ENCODE measurements at places on chromosomes 3 and 15. TPM values are rescaled to one million over a fixed set of nuclear protein-coding genes. Genes with fewer than 3 reads are reported as not detected.

MYEF2 gene
- total RNA-seq = 112 TPM

STARD5 gene
- total RNA-seq = 2.1 TPM

DNA sequence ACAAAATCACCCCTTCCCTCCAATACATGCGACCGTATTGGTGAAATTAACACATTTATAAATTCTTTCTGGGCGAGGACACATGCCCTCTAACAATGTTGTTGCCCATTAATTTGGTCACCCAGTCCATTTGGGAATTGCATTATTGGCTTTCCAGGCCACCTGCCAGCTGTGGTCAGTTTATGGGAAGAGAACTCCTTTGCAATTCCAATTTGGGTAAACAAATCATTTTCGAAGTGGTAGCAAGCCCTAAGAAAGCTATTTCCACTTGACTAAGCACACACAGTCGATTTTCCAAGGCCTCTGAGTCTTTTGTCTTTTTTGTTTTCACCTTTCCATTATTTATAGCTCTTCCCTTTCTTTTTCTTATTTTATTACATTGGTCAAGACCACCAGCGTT is 362.3 kb upstream of the RGMA start:
- no peak for DNase-seq

DNA sequence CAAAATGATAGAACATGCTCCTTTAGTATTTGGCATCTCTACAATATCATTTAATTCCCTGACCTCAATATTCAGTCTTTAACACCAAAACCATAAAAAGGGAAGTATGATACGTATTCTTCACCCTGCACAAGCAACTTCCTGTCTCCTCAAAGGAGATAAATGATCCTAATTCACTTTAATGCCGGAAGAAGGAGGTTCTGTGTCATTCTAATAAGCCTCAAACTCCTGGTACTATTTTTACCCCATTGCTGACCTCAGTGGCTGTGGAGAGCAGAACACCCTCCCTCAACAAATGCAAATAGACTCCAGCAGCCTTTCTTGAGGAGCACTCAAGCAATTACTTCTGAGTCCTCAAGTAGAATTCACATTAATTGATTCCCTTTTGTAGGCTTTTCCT is 173.3 kb downstream of the TMEM108 start:
- DNase-seq = peak; percentile 90

CA12 gene
- 0.68 TPM for total RNA-seq

Data from A673 (cell line).